ENCODE measurements at places on chromosomes 12 and 14.

- no peak for DNase-seq
Measured at GRCh38 chr12:95328708-95329107, 111.1 kb downstream of the VEZT start.

DNA sequence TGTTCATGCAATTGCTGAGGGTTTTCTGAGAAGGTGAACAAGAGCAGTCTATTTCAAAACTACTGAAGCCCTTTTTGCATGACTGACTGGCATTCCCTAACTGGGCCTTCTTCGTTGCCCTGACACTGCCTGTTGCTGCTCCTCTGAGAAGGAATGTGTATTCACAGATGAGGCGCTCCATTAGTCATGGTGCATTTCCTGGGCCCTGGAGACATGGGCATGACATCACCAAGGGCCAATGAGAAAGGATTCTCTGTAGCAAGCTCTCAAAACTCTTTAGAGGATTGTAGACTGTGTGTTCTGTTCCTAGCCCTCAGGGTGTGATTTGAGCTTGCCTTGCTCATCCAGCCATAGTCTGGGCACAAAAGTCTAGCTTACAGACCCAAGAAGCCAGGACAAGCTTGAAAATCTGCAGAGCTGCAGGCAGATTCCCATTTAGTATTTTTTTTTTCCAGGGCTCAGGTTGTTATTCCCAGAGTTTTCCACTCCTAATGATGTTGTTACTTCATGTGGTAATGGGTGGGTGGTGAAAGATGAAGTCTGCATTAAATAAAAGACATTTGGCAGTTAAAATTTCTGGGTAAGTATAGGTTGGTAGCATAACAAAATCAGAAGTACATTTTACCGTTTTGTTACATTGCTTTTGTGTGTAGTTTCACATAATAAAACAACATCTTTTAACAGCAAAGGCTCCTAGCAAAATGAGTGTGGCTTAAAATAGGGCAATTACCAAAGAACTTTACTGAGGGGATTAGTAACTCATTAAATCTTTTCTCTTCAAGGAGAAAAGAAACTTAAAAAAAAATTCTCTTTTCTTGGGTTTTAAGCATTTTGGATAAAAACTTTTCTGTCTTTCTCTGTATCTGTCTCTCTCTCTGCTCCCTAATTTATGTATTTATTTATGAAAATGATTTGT is 318.4 kb downstream of the RAD51B start:
- DNase-seq = no peak

DNA sequence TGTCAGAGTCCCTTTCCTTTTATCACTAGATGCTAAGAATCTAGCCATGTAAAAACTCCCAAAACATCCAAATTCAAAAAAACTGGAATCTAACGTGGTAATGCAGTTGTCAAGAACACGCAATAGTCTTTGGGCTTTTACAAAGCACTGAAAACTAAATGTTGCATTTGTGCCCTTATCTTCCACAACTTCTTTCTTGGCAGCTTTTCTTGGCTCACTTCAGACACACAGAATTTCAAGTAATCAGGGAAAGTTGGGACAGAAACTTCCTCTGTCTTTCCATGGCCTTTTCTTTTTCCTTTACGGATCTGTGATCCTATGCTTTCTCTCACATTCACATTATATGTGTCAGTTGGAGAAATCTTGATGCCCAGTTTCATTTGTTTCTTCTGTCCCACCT is 136.0 kb downstream of the CRADD start:
- no peak for DNase-seq

DNA sequence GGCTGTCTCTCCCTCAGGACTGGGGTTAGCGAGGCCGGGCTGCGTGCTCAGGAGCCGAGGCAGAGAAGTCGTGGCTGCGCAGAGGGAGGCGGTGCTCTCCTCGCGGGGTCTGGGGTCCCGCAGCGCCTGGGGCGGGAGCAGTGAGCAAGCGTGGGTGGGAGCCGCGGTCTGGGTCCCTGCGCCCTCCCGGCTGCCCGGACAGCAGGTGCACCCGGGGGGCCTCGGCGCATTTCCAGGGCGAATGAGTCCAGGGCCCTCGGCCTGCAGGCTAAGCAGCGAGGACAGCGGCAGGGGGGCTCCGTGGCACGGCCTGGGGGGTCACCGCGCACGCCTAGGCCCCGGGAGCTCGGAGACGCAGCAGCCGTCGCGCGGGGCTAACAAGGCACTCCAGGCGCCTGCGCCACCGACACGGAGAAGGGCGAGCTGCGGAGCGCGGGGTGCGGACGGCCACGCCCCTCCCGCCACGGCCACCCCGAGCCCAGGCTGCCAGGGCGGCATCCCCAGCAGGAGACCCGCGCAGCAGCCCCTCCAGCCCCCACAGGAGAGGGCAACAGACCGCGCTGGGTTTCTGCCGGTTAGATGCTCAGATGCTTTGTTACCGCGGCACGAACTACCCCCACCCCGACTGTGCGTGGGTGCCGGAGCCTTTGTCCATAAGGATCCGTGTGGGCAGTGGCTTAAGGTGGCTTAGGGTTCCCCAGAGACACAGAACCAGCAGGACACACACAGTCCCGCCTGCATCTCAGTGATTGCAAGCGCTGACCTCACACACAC is 117.7 kb upstream of the C14orf180 start:
- DNase-seq = no peak

DNA sequence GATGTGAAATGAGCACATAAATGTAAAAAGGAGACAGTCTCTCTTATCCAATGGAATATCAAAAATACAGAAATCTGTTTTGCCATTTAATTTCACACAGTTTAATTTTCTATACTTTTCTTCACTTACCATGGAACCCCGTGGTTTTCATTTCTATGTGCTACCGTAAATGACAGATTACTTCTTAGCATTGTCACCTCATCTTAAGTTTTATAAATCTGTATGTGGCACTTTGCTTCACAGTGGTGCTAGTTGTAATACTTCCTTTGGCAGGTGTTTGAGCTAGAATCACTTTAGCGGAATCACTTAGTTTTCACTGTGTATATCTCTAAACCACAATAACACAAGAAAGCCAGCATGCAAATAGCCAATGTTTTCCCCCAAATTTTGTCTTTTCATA is 781.9 kb upstream of the MGAT4C start:
- no peak for DNase-seq

DNA sequence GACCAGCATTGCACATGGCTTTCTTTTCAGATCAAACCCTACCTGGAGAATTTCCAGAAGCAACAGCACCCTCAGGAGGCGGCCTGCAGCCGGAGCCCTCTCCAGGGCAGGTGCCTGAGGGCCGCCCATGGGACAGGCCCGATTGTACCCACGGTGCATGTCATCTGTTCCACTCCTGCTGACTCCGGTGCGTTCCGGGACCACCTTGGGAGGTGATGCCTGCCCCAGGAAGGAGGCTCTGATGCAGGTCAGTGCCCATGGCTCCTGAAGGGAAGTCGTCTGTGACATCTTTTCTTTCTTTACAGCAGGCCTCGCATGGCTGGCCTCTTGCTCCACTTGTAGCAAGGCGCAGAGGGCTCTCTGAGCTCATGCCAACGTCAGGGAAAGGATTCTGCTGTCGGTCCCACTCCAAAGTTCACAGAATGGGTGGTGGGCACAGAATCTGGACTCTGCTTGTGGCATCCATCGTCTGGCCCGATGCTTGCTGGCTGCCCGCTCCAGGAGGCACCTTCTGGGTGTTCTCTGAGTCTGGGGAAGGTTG is 160.7 kb upstream of the RTL1 start:
- DNase-seq = no peak

- DNase-seq = no peak
Measured at GRCh38 chr14:42045383-42045782, 438.7 kb downstream of the LRFN5 start.

DNA sequence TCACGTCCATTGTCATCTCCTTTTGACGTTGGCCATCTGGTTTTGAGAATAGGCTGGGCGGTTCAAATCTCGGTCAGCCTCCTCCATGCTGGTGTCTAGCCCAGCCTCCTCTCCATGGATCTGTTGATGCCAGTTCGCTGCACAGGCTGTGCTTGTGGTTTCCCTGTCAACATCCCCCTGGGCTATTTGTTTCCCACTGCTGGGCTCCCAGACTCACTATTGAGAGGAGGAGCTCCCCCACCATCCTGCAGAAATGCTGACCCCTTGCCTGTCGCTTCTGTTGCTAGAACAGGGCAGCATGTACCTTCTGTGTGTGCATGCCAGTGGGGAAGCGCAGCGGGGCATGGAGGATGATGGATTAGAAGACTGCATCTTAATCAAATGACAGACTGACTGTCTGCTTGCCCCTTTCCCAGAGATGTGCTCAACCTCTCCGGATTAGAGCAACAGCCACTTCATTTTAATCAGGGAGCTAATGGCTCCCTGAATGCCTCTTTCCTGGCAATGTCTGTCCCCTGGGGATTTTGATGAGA is 170.5 kb downstream of the TSPAN9 start:
- DNase-seq = no peak

DNA sequence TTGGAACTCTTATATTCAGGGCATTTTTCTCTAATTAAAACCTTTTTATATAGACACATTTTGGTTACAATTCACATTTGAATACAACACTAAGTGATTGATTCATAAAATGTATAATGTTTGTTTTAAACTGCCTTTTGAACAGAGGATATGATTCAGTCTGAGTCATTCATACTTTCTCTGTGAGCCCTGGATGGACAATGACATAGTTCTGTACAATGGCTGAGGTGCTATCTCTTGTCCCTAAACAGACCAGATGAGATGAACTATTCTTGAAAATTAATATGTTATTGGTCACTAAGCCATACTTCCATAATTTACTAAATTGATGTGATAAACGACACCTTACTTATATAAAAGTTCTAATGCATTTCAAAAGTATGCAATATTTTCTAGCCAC is 199.7 kb upstream of the ATXN7L3B start:
- DNase-seq = no peak

DNA sequence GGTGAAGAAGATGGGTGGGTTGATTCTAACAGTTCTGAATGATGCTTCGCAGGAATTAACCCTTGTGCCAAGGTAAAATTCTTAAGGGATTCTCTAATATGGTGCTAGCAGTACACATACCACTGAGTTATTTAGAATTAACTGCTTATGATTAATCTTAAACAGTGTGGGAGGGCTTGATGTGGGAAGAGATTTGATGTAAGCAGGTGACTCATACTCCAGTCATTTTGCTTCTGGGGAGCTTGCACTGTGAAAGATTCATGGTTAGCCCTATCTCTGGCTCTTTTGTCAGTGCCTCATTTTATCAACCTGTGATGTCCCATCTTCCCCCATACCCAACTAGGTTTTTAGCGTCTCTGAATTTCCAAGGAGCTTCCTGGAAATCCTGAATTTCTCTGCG is 83.8 kb downstream of the NRXN3 start:
- DNase-seq = no peak

GRCh38 chr12:111788178-111788654 is 21.5 kb downstream of the ALDH2 start:
- no peak for DNase-seq

- DNase-seq = no peak
Measured at GRCh38 chr12:115421350-115421749, 737.4 kb upstream of the TBX3 start.

DNA sequence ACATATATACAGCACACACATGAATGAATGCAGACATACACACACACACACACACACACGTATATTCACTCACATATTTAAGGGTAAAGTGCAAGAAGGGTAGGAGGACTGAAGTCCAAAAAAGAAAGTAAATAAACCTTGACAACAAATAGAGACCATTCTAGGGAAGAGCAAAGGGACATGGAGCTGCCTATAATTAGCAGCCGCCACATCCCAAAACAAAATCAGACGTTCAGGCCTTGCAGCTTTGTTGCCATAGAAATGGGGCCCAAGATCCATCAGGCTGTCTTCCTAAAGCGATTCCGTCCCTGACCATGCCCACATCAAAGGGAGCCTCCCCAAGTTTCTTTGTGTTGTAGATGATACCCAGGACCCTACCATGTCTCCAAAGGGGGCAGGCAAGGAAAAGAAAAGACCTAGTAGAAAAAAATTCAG is 703.5 kb upstream of the TBX3 start:
- DNase-seq = no peak

- DNase-seq = no peak
Measured at GRCh38 chr14:61188978-61189808, 91.9 kb downstream of the TMEM30B start.

GRCh38 chr14:99100497-99101270 is 171.3 kb downstream of the BCL11B start:
- no peak for DNase-seq

DNA sequence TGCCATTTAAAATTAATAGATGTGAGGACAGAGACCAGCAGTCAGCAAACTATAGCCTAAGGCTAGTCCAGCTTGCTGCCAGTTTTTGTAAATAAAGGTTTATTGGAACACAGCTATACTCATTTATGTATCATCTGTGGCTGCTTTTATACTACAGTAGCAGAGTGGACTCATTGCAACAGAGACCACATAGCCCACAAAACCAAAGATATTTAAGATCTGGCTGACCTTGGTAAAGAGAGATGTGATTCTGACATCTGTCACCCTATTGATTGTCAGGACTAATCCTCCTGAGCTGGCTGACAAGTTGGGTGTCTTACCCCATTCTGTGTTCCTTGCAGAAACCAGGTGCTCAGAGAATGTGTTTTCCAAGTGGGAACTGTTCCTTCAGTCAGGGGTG is 99.9 kb downstream of the BEGAIN start:
- DNase-seq = no peak

DNA sequence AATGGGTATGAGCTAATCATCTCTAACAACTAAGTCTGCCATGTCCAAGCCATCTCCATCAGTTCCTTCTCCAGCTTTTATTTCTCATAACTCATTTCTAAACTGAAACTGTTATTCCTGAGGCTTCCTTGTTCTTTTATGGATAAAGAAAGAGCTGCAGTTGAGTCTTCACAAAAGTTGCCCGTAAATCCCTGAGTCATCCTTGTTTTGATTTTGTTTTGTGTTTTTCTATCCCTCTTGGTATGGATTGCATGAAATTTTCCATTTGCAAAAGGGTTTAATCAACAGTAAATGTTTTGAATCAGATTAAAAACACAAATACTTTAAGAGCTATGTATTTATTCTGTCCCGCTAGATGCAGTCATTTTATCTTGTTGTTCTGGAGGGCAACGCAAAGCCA is 290.6 kb downstream of the EGLN3 start:
- no peak for DNase-seq

DNA sequence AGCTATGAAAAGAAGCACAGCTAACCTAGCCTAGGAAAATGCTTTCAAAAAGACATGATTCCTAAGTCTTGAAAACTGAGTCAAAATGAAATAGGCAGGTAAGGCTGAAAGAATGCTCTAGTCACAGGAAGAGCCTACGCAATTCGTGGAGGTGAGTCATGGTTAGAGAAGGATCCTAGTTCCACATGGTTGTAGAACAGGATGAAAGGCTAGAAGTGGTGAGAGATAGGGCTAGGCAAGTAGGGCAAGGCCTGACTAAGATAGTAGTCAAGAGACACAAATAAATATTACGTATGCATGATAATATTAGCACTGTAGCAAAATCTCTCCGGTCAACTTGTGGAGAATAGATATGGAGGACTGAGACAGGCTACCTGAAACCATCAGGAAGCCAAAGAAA is 47.2 kb downstream of the PLCZ1 start:
- DNase-seq = no peak

GRCh38 chr12:2624543-2625288 is 170.1 kb upstream of the FKBP4 start:
- no peak for DNase-seq

Measured in effector CD4-positive, alpha-beta T cell (primary cell).